Coronary artery (tissue), 2 donors: ENCODE measurements at places on chromosomes 12 and 14.

DNA sequence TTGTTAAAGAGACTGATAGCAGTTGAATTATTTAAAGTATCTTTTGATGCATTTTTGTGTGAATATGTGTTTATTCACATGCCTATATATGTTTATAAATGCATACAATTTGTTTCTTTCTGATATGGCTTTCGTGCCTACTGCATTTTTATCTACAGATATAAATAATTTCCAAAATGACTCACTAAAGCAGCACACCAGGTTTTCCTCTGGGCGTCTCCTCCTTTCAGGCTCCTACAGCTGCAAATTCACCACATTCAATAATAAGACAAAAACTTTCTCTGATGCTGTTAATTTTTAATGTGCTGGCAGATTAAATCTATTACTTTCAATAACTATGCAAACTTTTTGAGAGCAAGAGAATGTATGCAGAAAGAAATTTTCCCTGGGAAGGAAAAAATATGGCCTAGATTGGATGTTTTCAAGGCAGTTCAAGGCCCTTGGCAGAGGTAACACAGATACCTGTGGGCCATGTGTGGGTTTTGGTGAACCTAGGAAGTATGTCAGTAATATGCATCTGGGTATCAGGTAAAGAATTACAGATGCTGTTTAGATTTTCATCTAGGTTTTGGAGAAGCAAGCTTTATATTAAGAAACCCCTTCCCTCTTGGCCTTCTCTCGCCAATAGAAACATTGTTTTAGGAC, 381.8 kb downstream of the EGLN3 start:
- no peak for DNase-seq

DNA sequence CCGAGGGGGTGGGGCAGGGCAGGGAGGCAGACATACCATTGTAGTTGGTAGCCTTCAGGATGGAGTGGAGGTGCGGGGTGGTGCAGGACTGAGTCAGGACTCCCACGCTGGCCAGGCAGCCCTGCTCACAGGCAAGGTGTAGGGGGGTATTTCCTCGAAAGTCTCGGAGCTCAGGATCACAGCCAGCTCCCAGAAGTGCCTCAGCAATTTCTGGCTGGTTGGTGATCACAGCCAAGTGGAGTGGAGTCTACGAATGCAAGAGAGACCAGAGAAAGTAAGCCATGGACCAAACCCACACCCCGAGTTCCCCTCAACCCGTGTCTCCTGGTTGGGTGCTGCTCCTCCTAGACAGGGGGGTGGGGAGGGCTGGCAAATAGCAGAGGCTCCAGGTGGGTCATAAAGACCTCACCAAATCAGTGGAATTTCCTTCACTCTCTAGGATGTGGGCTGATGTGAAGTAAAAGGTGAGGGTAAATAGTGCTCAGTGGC, 1.4 kb downstream of the NFKBIA start:
- DNase-seq = no peak

- no peak for DNase-seq
Observed at GRCh38 chr14:53062856-53063255, 90.3 kb downstream of the DDHD1 start.

DNA sequence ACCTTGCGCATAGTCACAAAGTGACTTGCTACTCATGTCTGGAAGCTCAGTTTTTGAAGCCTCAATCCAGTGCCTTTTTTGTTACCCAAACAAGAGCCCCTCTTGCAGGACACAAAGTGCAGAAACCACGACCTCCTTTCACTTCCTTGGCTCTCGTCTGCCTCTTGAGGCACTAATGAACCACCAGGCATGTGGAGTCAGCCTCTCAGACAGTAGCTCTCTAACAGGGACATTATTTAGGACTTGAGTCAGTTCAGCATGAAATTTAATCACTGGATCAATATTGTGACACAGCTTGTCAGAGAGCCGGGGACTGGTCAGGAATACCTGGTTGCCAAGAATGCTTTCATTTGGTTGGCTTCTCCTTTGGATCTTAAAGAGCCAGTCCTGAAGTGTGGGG, 46.7 kb downstream of the HSPB8 start:
- DNase-seq = no peak

GRCh38 chr12:96036765-96037455, 1.5 kb upstream of the LTA4H start:
- no peak for DNase-seq

- peak; percentile 88 for DNase-seq
Observed at GRCh38 chr12:111396726-111397445, 8.8 kb upstream of the SH2B3 start.

DNA sequence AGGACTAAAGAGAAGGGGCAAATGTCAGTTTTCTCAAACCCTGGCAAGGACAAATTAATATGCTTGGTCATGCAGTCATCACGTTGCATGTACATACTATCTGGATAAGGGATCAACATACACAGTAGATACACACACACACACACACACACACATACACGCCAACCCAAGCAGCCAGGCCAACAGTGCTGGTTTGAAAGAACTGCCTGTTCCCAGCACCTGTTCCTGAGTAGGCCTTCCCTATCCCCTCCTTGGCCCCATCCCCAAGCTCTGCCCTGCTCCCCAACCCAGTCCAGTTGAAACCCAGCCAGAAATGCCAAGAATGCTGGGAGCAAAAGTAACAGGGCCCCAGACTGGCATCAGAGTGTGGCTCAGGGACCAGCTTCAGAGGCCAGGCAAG, 4.4 kb downstream of the ITGA7 start:
- DNase-seq = no peak

DNA sequence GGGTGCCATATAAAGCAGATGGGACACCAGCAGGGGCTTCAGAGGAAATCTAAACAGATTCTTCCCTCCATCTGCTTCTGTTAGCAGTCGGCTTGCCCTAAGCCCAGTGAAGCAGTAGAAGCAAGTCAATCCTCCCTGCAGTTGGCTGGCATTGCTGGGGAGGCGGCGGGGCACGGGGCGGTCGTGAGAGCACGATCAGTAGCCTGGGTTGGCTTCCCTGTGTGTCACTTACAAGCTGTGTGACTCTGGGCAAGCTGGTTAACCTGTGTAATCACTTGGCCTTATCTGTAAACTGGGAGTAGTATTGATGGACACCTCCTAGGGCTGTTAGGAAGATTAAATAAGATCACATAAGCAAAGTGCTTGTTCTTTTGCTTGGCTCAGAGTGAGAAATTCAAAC, 19.4 kb downstream of the MYRFL start:
- no peak for DNase-seq

DNA sequence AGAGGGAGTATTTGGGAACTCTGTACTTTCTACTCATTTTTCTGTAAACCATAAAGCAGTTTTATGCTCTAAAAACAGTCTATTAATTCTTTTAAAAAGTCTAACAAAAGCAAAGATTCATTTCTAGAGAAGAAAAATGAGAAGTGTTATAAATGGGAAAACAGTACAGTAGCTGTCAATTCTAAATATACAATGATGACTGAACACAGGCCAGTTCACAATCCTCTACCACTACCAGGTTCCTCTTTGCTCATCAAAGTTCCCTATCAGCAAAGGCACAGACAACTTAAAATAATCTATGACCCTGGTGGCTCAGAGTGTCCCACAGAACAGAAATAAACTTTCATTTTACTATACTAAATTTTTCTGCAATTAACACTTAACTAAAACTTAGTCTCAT, 12.5 kb downstream of the NAA25 start:
- DNase-seq = no peak

DNA sequence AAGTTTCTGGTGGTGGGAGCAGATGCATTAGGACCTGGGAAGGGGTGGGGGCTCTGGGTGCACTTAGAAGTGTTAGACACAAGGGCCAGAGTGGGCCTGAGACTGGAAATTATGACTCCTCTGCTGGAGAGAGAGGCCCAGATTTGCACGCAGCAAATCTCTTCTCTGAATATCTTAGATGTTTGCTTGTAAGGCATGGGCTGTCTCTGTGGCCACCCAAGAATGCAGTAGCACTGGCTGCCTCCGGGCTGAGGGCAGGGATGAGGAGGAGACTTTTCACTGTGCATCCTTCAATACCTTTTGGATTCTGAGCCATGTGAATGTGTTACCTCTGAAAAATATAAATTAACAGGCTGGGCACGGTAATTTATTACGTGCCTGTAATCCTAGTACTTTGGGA, 14.0 kb upstream of the RABGGTA start:
- DNase-seq = no peak

- no peak for DNase-seq
Observed at GRCh38 chr14:55131370-55132137, 2.5 kb downstream of the LGALS3 start.

- DNase-seq = no peak
Observed at GRCh38 chr14:75513911-75514672, 8.2 kb upstream of the BATF start.

DNA sequence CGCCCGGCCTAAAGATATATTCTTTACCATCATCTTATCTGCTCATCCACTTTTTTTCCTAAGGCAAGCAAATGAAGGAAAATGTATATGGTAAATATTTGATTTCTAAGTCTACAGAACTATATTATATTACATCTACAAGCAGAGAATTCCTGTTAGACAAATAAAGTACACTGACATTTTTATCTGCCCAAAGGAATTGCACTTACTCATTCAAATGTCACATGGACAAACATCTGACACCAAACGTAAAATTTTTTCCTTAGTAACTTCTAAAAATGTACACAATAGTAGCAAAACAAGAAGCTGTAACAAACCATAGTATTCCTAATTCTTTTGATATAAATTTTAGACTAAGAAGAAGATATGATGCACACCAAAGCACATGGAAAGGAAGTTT, 51.0 kb downstream of the SPPL3 start:
- no peak for DNase-seq

DNA sequence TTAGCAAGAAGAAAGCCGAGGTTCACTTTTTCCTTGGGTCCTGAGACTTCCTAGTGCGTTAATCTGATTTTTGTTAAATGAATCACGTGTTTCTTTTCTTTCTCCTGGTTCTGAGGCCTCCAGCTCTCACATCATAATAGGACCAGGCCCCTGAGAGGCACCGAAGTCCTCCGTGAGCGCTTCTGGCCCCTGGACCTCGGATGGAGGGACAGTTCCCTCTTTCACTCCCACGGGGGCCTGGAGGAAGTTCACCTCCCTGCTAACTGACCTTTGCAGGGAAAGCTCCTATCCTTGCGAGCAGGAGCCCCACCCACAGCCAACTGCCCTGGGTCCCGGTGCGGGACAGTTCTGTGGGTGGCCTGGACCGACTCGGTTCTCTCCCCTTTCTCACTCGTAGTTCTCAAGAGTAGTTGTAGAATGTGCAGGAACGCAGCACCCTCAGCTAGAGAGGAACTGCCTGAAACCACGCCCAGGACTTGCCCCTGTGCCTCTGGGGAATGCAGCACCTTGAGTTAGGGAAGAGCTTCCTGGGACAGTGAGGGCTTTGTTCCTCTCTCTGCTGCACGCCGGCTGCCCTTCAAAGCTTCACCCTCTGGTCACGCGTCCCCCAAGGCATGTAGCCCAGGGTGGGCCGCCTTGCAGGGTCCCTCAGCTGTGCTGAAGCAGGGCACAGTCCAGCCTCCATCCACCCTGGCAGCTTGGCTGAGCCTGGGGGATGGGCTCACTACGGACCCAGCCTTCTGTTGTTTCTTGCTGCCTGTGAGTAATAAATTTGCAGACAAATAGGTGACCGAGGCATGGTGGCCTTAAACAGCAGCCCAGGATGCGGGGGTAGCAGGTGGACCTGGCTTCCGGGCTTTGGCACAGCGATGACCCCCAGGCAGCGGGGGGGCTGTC, 264.6 kb downstream of the ADGRD1 start:
- DNase-seq = no peak

DNA sequence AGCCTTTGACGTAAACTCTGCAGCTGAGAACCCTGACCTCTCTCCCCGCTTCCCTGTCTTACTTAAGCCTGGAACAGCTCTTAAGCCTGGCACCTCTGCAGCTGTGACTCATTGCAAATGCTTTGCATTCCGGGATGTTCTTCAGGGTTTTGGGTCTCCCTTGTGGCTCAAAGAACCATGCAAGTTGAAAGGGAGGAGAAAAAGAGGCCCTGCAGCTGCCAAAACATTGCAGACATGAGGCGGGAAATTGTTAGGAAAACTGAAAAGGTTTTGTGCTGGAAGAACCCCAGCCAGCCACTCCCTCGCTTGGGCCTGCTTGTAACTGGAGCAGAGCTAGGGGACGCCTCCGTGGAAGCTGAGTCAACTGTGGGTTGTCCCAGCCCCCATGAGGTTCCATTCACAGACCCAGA, 60.2 kb upstream of the FERMT2 start:
- DNase-seq = peak; percentile 88

DNA sequence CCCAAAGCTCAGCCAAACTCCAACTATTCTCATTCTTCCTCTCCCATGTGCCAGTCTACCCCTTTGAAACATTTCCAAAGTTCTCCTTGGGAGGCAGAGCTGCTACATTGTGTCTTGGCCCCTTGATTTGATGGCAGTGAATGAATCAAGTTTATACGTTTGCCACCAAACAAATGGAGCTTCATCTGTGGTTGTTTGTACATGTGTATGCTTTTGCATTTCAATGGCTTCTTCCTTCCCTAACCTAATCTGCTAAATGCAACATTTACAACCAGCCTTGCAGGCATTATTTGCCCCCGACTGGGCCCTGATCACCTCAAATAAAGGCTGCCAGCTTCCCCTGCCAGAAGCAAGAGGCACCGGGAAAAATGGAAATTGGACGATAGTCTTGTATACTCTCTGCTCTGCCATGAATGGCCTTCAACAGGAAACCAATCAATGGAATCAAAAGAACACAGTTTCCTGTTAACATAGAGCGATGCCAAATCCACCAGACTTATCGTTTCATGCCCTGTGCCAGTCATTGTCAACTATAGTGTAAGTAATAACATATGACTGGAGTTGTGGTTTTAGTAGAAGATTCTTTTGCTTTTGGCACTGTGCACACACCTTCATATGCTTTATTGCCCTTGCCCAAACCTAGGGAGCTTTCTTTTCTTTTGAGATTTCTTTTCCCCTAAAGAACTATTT, 97.8 kb downstream of the TMEM30B start:
- DNase-seq = no peak

GRCh38 chr12:1013618-1014489, 22.8 kb downstream of the ERC1 start:
- DNase-seq = no peak

GRCh38 chr14:96287856-96288255, 31.8 kb downstream of the BDKRB1 start:
- no peak for DNase-seq

DNA sequence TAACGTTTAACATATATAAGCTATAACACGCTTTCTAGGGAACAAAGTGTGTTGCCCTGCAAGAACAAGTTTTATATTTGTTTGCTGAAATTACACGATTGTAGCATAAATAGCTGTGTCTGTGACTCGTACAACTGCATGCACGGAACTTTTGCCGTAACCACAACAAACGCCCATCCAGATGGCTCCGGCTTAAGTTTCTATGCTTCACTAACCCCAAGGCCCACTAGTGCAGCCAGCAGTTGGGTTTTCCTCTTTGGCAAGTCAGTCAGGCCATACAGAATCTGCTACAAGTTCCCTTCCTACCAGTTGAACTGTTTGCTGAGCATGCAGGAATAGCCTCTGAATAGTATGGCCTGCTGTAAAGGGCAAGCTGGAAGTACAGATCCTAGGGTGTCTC, 12.1 kb downstream of the CSRP2 start:
- no peak for DNase-seq
